Activated T-helper 9 cell treated with anti-CD3 and anti-CD28 coated beads, Interleukin-2, amount 50 U/mL, for 16 hours (primary cell): ENCODE measurements at places on chromosomes 12 and 14.

DNA sequence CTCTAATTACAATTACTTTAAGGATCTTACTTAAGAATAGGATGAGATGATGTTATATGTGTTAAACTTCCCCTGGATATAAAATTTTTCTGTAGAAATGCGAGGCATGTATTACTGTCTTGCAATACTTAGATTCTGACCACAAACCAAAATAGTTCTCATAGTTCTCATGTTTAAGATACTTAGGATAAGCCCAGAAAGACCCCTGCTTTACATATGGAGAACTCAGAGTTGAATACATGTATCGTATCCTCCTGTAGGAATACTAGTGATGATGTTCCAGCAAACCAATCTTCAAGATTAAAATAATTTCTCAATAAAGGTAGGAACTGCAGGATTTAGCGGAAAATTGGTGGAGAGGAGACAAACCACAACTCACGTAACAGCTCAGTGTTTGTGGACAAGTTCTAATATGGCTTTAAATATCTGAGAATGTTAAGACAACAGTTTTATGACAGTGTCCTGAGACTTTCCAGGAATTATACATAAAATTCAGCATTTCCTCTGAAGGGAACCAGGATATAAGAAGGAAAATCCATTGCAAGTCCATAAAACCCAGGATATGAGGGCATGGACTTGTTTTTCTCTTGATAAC lies 114.7 kb upstream of the CRY1 start:
- DNase-seq, result no peak

DNA sequence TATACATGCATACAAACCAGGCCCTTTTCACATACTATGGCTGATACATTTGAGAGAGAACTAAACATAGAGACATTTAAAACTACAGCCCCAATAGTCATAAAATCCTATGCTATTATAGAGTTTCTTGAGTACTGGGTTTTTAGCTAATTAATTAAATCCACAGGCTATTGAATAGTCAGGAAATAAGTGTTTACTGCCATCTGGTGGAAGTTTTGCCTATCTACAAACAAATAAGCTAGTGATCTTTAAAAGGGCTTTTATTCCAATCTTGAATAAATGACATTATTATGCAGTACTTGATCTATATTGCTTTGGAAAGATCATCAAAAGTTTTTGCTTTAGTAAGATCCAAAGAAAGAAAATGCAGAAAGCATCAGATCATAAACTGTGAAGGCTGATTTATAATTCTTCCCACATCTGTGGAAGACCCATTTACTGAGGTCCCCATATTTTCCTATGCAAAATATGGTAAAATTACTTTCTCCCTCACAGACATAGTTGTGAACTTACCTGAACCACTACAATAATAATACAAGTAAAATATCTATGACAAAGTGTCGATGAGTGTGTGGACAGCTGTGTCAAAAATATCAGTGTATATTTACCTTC lies 131.3 kb downstream of the ITPR2 start:
- DNase-seq, result no peak

DNA sequence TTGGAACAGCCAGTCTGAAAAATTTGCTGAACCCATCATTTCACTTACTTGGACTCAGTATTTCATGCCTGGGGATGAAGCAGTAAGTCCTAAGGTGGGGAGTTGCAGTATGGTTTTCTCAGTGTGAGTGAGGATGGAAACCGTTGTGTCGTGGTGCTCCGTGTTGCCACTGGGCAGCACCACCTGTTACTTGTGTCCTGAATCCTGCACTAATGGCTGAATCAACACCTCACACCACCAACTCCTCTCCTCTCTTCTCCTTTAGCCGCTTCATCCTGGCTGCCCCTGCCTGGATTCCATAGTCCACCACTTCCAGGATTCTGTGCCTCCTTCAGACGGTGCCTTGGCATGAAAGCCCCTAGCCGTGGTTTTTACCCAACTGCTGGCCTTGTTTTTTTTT lies 3.0 kb upstream of the EP400 start:
- no peak for DNase-seq

DNA sequence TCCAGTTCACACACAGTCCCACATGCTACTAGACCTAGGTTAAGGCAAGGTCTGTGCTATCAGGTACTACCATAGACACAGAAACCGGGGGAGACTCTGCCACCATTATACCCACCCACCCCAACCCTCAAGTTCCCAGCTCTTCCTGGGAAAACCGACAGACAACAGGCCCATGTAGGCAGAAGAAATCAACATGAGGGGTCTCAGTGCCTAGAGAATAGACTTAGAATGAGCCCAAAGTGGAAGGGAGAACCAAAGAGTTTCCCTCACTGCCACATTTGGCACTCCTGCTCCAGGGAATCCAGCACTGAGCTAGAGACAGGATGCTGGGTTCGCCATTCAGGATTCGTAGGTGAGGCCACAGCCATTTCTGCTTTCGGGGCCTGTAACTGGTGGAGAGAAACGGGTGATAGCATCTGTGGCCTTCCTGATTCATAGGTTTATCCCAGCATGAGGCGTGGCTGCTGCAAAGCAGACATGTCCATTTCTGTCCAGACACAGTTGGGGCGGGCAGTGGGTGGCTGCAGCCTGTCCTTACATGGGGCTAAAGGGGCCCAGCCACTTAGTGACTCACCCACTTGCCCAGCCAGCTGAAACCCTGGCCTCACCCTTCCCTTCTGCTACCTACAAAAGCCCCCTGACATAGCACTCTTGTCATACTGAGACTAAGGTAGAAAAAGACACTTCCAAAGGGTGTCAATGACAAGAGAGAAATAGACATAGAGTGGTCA lies 69.4 kb downstream of the IRF2BPL start:
- DNase-seq, result no peak

- no peak for DNase-seq
Measured at GRCh38 chr12:60494244-60494643, 898.4 kb downstream of the SLC16A7 start.

DNA sequence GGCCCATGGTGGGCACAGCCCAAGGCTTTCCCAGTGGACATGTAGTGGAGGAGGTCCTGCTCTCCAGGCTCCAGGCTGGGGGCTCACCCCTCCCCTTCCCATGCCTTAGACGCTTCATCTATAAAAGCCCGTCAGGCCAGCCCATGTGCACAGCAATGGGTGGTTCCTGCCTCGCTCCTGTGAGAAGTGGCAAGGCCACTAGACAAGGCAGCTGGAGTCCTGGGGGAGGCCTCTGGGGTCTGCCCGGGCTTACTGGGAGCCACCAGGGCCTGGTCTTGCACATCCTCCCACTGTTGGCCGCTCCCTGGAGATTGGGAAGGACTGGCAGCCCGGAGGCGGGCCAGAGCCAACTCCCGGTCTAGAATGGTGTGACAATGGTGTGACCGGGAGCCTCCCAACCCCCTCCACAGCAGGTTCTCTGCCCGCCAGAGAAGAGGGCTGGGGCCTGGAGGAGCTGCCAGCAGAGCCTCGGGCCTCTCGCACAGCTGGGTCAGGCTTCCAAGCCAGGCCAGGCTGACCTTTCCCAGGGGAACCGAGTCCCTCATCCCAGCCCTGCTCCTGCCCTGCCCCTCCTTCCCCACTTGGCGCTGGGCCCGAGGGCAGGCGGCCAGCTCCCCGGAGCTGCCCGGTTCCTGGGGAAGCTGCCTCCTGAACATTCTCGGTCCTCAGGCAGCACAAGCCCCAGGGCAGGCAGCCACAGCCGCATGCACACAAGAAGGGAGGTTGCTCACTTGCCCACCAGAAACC lies 97.9 kb downstream of the RFLNA start:
- DNase-seq, result no peak

- DNase-seq, result no peak
Measured at GRCh38 chr12:67427336-67427735, 158.2 kb downstream of the CAND1 start.

DNA sequence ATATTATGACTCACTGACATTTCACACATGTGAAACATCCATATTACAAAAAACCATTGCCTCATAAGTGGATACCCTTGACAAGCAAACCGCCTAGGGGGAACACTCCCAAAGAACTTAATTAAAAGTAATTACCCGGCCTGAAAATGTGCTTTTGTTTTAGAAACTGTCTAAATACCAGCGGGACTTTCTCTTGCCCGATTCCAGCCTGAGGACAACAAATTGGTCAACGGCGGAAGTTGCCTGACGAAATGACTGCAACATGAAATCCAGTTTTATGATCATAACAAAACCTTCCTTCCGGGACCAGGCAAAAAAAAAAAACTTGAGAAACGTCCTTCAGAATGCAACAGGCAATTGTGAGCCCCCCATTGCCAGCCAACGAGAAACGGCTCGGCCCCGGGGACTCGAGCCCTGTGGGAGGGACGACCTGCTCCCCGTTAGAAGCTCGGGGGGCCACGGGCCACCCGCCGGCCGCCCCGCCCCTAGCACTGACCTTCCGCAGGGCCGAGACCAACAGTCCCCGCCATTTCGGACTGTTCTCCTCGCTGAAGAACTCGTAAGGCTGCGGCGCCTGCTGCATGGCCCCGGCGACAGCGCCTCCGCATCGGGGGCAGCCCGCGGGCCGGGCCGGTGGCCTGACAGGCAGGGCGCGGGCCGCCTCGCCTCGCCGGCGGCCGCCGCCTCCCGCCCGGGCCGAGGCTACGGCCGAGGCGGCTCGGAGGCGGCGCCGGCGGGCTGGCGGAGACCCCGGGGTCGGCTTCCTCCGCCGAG lies 490 bp downstream of the SOS2 start:
- DNase-seq, result peak; percentile 10

DNA sequence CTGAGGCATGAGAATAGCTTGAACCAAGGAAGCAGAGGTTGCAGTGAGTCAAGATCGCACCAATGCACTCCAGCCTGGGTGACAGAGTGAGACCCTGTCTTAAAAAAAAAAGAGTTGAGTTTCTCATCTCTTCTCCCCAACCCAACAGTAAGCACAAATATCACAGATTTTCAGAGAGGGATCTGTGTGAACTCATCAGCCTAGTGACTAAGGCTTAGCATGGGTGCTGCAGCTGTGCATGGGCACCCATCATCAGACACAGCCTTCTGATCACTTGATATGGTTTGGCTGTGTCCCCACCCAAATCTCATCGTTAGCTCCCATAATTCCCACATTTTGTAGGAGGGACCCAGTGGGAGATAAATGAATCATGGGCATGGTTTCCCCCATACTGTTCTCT lies 298.9 kb downstream of the PCNX1 start:
- no peak for DNase-seq

DNA sequence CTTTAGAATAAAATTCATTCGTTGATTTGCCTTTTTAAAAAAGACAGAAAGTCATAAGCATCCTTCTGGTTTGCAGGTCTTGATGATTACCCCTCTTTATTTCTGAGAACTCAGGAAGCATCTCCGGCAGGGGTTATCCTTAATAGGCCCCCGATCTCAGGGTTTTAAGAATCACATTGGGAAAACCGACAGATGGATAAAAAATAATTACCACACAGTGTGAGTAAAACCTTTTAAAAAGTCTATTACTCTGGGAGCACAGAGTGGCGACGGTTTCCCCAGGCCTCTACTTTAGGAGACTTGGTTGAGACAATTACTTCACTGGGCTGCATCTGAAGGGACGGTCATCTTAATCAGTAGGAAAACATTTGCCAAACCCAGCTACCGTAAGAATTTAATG lies 56.5 kb downstream of the KCNMB4 start:
- DNase-seq, result no peak

DNA sequence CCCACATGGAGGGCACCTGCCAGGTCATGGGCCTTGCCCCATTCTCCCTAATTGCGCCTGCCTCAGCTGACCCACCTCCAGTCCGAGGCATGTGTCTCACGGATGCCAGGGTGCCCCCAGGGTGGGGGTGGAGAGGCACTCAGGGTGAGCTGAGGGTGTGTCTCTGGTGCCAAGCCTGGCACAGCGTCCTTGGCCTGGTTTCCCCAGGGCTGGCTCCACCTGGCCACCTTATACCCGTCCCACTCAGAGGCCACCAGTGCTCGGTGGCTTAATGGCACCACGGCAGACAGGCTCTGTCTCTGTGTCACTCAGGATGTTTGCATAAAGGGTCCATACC lies 33.6 kb upstream of the TDRD9 start:
- no peak for DNase-seq

DNA sequence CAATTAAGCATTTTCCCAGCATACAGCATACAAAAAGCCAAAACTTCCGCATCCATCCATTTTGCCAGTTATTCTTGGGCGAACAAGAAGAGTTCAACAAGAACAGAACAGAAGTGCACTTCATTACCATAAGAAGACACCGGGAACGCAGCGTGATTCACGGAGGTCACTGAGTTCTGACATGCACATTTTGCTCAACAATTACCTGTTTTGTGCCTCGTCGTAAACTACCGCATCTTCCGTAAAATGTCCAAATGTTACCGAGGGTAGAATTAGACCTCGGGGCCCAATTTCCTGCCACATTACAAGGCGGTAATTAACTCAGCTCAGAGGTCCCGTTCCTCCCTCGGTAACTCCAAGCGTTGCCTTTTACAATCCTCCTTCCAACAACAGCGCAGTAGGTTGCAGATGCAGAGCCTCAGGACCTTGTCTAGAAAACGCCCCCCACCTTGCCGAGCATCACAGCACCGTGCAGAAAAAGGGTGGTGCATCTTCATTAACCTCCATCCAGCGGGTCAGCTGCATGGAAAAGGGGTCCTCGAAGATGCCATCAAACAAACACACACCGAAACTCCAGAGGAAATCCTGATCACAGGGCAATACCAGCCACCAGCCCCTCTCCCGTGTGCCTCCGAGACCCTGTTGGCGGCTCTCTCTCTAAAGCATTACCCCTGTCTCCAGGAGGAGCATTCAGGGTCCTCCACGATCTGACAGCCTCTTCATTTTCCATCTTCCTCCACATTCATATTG lies 125.2 kb downstream of the BCL11B start:
- DNase-seq, result no peak

GRCh38 chr12:104182144-104182543 lies 33.4 kb upstream of the TXNRD1 start:
- DNase-seq, result no peak

- no peak for DNase-seq
Measured at GRCh38 chr12:111715279-111715678, 29.4 kb downstream of the ACAD10 start.

GRCh38 chr12:102958073-102958829 lies 777 bp downstream of the ASCL1 start:
- no peak for DNase-seq

GRCh38 chr14:33484264-33484663 lies 466.6 kb downstream of the EGLN3 start:
- DNase-seq, result no peak

- DNase-seq, result no peak
Measured at GRCh38 chr12:123057513-123058265, 77.2 kb downstream of the ARL6IP4 start.

- no peak for DNase-seq
Measured at GRCh38 chr14:95286645-95287044, 33.1 kb downstream of the CLMN start.

DNA sequence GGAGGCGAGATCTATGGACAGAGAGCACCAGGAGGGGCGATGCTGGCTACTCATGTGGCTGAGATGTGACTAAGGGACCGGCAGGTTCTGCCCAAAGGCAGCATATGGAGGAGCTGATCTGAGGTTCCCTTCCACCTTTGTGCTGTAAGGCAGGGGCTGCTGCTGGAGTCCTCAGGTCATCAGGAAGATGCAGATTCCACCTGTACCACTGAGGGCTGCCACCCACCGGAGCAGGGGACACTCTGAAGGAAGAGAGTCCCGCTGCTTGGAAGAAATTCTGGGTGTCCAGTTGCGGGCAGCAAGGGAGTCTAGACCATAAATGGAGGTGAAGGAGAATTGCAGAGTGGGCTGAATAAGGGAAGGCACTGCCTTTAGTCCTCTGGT lies 55.3 kb downstream of the PLEKHG3 start:
- DNase-seq, result no peak
